ENCODE measurements at places on chromosomes 6 and 20. TPM values are rescaled to one million over a fixed set of nuclear protein-coding genes. Genes with fewer than 3 reads are reported as not detected.

RIMS1 gene
- 0.13 TPM for total RNA-seq

ADGRF5 gene
- total RNA-seq, result 9.5 TPM

DST gene
- total RNA-seq, result 134 TPM

CGAS gene
- total RNA-seq, result 15.4 TPM

TAP1 gene
- total RNA-seq, result 35.3 TPM
